ENCODE measurements at places on chromosomes 13 and 19.
A peak's percentile ranks its signal among the peaks of the same experiment; 100 is the strongest.

DNA sequence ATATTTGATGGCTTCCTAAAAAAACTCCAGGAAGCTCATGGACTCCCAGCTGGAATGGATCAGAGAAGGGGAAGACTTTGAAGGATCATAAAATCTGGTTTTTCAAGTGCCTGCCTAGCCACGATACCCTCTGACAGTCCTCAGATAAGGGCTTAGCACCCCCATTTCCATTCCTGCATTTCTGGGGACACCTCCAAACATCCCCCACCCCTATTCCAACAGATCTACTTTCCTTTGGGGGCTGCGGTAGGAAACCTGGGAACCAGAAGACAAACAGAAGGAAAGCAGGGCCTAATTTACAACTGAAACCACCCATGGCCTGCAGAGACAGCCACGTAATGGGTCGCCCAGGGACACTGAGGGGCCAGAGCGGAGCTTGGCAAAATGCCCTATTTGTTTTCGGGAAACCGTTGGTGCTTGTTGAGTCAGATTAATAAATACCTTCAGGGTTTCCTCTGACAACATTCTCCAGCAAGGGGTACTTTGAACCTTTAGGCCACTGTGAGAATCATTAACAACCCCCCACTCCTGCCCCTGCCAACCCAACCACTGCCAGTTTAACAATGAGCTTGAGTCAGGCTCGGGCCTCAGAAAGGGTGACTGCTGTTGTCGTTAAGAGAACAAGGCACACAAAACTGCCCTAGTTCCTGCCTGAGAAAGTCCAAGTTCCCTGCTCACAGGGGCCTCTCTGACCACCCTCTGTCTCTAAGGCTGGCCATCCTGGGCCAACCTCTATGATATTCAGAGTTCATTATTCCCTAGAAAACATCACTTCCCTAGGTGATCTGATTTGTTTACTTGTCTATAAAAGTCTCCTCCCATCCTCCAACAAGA lies 23.5 kb downstream of the RHPN2 start:
- DNase-seq = no peak

- no peak for DNase-seq
Observed at GRCh38 chr13:113070855-113071254, 34.7 kb upstream of the F7 start.

DNA sequence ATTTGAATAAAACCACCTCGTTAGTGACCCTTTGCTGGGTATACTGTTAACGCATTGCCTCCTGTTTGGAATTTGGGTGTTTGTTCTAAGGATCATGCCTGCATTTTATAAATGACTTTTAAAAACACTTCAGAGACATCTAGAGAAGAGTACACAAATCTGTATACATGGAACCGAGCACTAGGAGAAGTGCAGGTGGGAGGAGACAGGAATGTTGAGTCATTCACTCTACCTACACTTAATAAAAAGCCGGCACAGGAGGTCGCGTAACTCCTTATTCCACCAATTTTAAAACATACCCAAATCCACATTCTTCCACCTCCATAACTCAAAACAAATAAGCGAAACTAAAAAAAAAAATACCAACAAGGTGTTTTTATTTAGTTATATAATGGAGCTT lies 48.6 kb downstream of the FGF9 start:
- DNase-seq = no peak

GRCh38 chr13:94113245-94113644 lies 366.2 kb downstream of the DCT start:
- DNase-seq = no peak

DNA sequence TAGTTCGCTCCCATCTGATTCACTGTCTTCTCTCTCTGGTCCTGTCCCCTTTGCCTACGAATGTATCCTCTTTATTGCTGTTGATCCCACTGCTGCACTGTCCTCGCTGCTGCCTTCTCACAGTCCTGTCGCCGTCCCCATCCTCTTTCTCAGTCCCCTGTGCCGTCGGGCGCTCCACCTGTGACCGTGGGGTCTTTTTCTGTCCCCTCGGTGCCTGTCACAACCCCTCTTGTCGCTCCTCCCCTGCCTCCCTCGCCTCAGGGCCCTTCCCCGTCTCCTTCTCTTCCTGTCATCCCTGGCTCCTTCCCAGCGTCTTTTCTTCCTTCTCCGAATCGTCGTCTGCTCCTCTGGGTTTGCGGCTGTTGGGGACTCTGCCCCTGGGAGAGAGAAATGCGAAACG lies 32.3 kb downstream of the SYT3 start:
- no peak for DNase-seq

- DNase-seq = no peak
Observed at GRCh38 chr19:2902590-2903218, 2.0 kb downstream of the ZNF57 start.

GRCh38 chr19:51743405-51743804 lies 8.3 kb downstream of the FPR1 start:
- DNase-seq = no peak

DNA sequence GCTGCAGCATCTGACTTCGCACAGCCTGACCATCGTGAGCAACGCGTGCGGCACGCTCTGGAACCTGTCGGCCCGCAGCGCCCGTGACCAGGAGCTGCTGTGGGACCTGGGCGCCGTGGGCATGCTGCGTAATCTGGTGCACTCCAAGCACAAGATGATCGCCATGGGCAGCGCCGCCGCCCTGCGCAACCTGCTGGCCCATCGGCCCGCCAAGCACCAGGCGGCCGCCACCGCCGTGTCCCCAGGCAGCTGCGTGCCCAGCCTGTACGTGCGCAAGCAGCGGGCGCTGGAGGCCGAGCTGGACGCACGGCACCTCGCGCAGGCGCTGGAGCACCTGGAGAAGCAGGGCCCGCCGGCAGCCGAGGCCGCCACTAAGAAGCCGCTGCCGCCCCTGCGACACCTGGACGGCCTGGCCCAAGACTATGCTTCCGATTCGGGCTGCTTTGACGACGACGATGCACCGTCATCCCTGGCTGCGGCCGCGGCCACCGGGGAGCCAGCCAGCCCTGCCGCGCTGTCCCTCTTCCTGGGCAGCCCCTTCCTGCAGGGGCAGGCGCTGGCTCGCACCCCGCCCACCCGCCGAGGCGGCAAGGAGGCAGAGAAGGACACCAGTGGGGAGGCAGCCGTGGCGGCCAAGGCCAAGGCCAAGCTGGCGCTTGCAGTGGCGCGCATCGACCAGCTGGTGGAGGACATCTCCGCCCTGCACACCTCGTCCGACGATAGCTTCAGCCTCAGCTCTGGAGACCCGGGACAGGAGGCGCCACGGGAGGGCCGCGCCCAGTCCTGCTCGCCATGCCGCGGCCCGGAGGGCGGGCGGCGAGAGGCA lies 13.6 kb downstream of the C19orf25 start:
- DNase-seq = peak; percentile 59

DNA sequence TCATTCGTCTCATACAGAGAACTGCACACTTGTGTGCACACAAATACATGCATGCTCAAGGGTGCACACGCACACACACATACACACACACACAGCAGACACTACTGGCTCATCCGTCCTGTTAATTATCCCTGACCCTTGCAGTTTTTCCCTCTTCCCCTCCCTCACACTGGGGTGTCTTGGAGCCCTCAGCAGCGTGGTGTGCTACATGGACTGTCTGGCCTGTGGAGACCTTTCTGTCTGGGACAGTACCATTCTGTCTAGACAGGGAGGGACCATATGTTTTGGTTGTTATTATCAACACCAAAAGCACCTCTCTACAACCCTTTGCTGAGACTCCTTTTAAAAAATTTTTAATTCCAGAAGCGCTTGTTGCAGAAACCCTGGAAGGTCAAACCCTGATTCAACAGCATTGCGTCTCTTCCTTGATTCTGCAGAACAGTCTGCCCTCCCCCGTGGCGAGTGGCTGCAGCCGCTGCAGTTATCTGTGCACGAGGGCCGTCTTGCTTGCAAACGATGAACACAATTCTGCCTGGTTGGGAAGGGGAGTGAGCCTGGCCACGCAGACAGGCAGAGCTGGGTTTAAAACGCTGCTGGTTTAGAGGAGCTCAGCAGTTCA lies 374.0 kb downstream of the IRS2 start:
- DNase-seq = peak; percentile 77

GRCh38 chr13:78036841-78037240 lies 118.2 kb upstream of the EDNRB start:
- no peak for DNase-seq

DNA sequence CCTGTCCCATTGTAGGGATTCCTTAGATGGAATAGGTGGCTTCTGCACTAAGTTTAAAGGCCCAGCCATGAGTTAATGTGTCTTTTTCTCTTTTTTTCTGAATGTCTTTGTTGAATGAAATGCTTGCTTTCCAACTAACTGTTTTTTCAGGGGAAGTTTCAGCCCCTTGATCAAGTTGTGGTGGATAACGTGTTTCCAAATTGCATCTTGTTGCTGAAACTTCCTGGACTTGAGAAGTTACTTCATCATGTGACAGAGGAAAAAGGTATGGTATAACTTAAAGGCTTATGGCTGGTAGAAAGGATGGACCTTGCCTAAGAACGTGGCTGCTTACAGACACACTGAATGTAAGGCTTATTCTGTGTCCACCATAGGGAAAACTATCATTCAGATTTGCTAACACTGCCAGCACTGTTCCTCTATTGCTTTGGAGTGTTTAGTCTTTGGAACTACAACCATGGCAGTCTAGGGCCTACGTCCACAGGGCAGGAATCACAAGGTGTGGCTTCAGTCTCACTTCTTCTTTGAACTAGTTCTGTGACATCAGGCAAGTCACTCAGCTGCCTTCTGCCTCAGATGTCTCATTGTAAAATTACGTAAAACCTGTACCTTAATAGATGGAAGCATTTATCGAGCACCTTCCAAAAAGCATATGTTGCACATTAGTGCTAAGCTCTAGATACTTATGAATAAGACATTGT lies 25.3 kb downstream of the RNASEH2B start:
- DNase-seq = no peak

GRCh38 chr13:46489586-46490023 lies 63.4 kb upstream of the LRCH1 start:
- DNase-seq = peak; percentile 18

DNA sequence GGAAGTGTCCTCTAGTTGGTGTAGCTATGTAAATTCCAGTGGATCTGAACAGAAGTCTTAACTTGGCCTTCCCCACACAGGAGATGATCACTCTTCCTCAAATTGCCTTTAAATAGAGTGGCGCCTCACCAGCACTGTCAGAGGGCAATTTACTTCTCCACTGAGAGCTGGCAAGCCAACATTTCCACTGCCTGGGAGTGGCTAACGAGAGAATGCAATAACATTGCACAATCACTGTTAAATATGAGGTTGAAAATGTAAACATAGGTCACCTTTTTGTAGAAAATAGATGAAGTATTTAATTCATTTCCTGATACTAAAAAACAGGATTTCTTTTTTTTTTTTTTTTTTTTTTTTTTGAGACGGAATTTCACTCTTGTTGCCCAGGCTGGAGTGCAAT lies 55.4 kb upstream of the UBL3 start:
- DNase-seq = no peak

DNA sequence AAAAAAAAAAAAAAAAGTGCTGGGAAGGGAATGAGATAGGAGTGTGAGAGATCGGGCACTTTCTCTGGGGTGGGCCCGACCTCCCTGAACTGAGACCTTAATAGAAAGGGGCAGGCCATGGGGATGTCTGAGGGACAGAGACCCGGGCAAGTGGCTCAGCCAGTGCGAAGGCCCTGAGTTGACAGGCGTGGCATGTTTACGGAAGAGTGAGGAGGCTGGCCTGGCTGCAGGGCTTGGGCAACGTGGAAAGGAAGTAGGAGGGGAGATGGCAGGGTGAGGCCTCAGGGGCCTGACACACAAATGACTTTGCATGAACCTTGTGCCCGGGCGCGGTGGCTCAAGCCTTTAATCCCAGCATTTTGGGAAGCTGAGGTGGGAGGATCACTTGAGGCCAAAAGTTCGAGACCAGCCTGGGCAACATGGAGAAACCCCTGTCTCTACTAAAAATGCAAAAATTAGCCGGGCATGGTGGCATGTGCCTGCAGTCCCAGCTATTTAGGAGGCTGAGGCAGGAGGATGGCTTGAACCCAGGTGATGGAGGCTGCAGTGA lies 13.9 kb downstream of the FCHO1 start:
- DNase-seq = no peak

GRCh38 chr19:30673336-30673735 lies 301.2 kb downstream of the ZNF536 start:
- no peak for DNase-seq

- no peak for DNase-seq
Observed at GRCh38 chr19:51692468-51692867, 662 bp upstream of the SPACA6 start.

GRCh38 chr13:92602560-92602959 lies 624.0 kb upstream of the GPC6 start:
- no peak for DNase-seq

GRCh38 chr13:101841698-101842097 lies 389.2 kb downstream of the ITGBL1 start:
- DNase-seq = no peak

GRCh38 chr19:8481201-8481600 lies 21.2 kb downstream of the PRAM1 start:
- no peak for DNase-seq

DNA sequence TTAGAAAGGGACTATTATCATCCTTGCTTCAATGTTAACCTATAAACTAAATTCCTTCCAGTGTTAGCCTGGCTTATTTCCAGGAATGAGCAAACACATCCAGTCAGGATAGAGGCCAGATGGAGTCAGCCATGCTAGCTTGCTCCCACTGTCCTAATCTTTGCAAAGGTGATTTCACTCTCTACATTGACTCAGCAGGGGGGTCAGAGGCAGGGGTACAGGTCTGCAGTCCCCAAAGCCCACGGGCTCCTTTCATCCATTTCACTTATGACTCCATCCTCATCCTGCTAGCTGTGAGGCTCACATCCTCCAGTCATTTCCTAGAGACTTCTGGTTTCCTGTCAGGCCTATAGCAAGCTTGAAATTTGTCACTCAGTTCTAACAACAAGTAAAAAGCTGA lies 63.4 kb upstream of the CEACAM8 start:
- DNase-seq = no peak

- DNase-seq = peak; percentile 49
Observed at GRCh38 chr13:99749271-99750019, 222.1 kb downstream of the ZIC5 start.

All from neural progenitor cell (in vitro differentiated cells).